ENCODE measurements at places on chromosomes 1 and 21.

- no peak for DNase-seq
Measured at GRCh38 chr1:200834383-200834782, 38.4 kb upstream of the GPR25 start.

DNA sequence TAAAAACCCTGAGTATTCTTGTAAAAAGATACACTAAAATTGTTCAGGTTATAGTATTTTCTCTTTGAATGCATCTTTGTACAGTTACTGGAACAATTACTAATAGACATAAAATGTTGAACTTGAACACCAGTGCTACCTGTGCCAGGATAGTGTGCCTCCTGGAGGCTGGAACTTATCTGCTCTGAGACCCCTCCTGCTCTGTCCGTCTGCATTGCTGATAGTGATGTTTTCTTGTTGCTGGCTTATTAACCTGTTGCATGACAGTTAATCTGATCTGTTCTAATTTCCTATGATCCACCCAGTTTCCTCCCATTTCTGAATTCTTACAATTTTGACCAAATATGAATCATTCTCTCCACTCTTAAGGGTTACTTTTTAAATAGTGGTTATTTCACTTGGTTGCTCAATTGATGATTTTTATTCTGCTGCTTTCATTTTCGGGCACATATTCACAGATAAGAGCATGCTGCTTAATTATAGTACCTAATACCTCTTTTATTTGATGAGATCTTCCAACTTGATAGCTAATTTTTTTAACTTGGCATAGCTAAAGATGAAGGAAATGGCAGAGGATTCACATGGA lies 101.4 kb downstream of the CC2D1B start:
- no peak for DNase-seq

DNA sequence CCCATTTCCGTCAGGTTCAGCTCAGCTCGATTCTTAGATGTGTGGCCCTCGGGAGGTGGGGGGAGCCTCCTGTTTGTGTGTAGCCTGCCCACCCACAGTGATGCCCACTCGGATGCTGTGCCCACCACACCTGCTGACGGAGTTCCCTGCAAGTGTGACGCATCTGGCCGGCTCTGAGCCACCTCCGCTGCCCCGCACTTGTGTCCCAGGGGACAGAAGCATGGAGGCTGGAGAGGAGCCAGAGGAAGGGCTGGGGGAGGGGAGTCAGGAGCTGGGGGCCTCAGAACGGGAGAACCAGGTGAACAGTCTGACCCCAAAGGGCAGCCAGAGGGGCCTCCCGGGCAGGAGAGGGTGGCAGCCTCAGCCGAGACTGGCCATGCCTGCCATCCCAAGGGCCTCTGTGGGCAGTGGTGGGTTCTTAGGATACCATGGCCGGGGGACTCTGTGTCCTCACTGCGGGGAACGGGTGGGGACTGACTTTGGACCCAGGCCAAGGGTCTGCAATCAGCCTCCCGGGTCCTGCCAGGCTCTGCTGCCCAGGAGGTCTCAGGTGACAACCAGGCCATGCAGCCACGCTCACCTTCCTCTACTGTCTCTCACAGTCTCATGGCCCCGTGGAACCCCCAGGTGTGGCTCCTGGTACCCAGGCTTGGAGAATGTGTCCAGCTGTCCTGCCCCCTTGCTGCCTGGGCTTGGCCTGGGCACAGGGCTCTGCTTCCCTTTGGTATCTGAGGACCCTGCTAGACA lies 267.2 kb upstream of the VAMP3 start:
- no peak for DNase-seq

DNA sequence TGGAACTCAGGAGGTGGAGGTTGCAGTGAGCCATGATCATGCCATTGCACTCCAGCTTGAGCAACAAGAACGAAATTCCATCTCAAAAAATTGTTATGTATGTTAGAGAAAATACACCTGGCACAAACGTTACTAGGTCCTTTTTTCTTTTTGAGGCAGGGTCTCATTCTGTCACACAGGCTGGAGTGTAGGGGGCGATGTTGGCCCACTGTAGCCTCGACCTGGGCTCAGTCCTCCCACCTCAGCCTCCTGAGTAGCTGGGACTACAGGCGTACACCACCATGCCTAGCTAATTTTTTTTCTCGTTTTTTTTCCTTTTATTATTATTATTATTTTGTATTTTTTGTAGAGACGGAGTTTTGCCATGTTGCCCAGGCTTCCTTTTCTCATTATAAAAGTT lies 4.4 kb downstream of the HAX1 start:
- DNase-seq: no peak

GRCh38 chr1:220967911-220968310 lies 88.7 kb downstream of the HLX start:
- no peak for DNase-seq

DNA sequence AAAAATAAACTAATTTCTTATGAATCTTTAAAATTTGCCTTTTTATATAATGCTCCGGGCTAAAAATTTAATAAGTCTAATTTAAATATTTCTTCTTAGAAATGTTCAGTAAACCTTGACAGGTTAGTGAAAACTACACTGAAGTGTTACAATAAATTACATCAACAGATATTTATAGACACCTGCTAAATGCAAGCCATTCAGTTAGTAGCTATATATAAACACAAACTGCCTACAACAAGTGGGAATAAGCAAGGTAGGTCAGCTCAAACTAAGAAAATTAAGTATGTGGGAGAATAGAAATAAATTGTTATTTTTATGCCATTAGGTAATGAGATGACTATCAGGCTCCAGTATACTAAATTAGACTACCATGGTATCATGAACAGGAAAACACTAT lies 215.6 kb downstream of the DENND1B start:
- DNase-seq: no peak

- no peak for DNase-seq
Measured at GRCh38 chr1:96482616-96483015, 239.0 kb upstream of the PTBP2 start.

DNA sequence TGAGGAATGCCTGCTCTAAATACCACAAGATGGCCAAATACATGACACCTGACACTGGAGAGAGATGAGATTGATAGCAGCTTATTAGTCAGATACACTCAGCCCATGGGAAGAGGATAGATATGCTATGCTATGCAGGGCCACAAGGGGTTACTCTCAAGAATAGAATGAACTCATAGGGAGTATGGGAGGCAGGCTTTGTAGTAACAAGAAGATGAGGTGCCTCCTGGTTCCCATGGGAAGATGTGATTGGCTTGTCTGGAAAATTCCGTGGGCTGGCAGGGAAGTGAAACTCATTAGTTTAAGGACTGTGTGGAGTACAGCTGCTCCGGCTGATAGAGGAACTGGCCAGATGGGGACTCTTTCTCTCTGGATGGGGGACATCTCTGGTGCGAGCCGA lies 16.5 kb downstream of the CCDC30 start:
- no peak for DNase-seq

DNA sequence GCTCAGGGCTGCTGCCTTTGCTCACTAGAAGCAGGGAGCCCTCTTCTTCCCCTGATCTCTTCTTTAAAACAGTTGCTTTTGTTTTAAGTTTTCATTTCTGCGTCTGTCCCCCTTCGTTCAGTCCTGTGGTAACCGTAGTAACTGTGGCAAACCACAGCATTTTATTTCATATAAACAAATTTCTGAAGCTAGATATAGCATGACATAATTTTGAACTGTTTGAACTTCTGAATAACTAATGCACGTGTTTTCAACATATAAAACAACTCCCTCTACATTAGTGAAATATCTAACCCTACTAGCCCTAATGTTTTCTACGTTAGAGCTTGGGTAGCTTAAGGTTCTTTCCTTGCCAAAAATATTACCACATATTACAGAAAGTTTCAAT lies 104.6 kb downstream of the DISP1 start:
- no peak for DNase-seq

GRCh38 chr1:91099746-91100621 lies 78.1 kb upstream of the ZNF644 start:
- DNase-seq: no peak

DNA sequence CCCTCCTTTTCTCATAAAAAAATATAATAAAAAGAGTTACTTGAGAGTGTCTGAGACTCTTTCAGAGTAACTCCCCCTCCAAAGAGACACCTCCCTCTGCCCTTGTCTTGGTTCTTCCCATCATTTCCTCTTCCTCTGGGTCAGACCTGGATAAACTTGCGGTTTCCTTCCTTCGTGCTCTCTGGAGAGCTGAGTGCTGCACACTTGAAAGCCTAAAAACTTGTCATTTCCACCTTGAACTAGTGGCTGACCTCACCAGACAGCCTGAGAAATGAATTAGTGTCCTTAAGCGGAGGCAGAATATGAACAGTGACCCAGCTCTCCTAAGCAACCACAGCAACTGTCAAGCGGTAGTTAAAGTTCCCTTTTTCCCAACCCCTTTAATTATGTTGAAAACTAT lies 88.4 kb upstream of the PROX1 start:
- no peak for DNase-seq

DNA sequence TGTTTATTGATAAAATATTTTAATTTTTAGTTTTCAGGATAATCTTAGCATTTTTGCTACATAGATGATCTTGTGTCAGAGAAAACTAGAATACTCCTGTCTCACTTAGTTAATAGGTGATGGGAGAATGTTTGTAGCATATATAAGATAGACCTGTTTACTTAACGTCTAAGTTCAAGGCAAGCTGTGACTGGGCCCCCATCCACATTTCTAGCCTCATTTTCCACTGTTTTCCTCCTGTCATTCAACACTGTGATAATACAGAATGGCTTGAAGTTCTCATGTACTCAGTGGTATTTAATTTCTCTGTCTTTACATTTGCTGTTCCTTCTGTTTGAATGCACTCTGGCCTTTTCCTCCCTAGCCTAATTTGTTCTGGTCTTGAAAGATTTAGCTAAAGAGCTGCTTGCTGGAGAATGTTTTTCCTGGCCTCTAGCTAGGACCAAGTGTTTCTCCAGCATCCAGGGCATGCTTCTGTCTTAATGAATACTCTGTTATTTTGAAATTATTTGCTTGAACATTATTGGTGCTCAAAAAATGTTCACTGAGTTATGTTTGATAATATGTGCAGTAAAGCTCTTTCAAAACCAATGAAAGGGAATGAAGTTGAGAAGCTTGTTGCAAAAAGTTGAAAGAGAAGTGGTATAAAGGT lies 37.3 kb downstream of the USP25 start:
- DNase-seq: no peak

GRCh38 chr1:156795787-156796186 lies 20.9 kb downstream of the SH2D2A start:
- DNase-seq: no peak

GRCh38 chr1:38800720-38801671 lies 58.6 kb downstream of the RRAGC start:
- DNase-seq: no peak

GRCh38 chr1:30670240-30671060 lies 52.9 kb downstream of the MATN1 start:
- DNase-seq: no peak

DNA sequence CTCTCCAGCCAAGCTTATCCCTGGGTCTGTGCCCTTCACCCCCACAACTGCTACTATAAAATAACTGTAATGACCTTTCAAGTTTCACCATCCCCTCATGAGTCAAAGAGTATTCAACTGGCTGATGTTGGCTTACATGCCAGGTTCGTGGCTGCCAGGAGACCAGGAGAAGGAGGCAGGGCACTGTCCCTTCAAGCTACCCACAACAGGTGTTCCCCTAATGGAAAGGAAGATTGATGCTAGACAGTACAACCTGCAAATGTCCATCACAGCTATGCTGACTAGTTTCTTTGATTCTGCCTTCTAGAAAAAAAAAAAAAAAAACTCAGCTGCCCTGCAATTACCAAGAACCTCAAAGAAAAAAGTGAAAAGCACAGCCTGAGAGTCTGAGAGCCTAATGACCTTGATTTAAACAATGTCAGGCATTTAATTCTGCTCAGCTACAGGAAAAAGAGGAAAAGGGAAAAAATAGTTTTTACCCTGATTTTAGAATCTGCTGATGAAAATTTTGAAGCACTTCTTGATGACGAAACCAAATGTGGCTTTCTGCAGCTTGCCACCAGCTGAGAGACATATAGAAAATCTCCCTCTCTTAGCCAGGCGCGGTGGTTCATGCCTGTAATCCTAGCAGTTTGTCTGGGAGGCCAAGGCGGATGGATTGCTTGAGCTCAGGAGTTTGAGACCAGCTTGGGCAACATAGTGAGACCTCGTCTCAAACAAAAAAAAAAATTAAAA lies 82.7 kb upstream of the ROR1 start:
- no peak for DNase-seq

DNA sequence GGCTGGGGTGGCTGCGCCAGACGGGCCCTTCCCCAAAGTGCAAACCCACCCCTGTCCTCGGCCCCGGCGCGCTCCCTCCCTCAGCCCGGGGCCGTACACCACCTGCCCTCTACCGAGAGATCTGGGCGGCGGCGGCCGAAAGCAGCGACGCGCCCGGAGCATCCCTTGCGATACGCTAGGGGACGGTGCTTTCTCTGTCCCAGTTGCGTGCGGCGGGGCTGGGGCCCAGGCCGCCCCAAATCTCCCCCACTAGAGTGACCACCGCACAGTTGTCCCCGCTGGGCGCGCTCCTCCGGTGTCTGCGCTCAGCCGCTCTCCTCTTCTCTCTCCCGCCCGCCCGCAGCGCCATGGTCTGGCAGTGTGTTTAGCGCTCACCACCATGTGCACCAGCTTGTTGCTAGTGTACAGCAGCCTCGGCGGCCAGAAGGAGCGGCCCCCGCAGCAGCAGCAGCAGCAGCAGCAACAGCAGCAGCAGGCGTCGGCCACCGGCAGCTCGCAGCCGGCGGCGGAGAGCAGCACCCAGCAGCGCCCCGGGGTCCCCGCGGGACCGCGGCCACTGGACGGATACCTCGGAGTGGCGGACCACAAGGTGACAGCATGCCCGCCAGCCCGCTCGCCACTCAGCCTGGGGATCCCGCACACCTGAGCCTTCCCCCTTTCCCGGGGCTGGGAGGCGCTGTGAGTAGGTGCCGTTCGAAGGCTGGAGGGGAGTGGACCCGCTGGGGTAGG lies 1.0 kb downstream of the ST6GALNAC5 start:
- no peak for DNase-seq

DNA sequence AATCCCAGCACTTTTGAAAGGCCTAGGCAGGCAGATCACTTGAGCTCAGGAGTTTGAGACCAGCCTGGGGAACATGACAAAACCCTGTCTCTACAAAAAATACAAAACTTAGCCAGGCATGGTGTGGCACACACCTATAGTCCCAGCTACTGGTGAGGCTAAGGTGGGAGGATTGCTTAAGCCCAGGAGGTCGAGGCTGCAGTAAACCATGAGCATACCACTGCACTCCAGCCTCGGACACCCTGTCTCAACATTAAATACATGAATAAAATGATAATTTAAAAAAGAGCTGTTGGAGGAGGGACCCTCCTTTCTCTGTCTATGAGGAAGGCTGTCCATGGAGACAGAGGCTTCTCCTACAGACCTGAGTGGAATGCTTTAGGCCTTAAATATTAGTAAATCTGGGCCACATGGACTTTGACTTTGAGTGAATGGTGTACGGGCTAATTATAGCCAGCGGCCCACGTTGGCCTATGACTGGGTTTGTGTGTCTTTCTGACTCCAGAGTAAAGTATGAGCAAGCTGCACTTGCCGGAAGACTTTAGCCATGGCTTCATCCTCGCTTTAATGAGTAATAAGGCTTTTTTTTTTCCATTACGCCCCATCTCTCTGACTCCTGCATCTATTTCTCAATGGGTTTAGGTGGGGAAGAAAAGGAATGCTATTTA lies 21.3 kb downstream of the RAB3B start:
- DNase-seq: no peak

- DNase-seq: no peak
Measured at GRCh38 chr1:4404854-4405590, 249.4 kb upstream of the AJAP1 start.

Data from RWPE2 (cell line).